ENCODE measurements at places on chromosomes 6 and 20.

DNA sequence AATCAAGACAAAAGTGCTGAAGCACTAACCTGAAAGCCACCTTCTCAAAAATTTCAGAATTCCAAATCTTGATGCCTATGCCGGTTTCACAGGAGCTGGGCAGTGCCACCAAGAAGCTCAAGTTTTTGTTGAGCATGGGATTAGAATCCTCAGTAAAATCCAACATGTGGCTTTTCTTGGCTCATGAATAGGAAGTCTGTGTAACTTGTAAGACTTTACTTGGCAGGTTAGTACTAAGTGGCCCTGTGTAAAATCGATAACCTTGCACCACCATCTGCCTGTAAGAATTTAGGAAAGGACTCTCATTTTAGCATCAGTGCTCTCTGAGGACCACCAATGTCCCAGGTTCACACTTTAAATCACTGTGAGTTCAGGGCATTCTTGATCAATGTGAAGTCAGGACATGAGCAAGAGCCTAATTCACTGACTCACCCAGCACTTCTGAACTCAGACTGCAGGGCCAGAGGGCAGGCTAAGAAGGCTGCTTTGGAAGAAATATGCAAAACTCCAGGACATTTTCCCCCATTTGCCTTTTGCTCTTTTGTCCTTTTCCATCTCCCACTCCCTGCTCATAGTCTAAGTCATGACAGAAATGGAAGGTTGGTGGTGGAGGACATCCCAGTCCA is 113.2 kb downstream of the EDN1 start:
- no peak for DNase-seq

GRCh38 chr6:106870824-106871717 is 103.5 kb downstream of the CD24 start:
- no peak for DNase-seq

GRCh38 chr20:10595985-10596384 is 77.8 kb downstream of the JAG1 start:
- DNase-seq = no peak

DNA sequence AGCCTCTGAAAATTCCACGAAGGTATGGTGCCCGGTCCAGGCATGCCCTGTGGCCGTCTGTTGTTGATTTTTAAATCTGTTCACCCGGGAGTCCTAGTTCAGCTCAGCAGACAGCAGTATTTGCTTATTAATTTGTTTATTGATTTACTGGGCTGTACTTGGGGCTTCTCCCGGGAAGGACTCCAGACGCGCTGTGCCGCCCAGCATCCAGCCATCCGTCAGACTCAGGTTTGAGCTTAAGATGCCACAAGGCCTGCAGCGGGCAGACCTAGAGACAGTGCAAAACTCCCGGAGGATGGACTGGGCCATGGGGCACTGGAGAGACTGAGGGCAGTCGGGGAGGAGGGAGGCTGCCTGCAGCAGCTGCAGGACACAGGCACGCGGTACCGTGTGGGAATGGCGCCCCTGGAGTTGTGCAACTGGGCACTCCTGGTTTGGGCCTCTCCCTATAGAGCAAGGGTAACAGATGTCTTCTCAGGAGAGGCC is 17.3 kb upstream of the CCDC167 start:
- DNase-seq = no peak

DNA sequence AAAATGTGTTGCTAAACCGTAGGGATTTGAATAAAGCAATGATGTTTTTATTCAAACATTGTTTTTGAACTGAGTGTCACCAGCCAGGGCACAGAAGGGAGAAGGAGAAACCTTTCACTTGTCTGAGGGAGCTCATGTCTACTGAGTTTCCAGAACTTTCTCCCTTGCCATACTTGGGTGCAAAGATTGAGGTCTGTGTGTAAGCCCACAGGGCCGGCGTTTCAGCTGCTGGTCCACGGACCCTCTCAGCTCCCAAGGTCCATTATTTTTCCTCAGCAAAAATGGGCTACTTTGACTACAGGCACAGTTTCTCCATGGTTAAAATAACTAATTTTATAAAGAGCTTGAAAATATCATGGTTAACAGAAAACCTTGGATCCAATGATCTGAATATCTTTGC is 32.6 kb downstream of the PSMG4 start:
- no peak for DNase-seq

DNA sequence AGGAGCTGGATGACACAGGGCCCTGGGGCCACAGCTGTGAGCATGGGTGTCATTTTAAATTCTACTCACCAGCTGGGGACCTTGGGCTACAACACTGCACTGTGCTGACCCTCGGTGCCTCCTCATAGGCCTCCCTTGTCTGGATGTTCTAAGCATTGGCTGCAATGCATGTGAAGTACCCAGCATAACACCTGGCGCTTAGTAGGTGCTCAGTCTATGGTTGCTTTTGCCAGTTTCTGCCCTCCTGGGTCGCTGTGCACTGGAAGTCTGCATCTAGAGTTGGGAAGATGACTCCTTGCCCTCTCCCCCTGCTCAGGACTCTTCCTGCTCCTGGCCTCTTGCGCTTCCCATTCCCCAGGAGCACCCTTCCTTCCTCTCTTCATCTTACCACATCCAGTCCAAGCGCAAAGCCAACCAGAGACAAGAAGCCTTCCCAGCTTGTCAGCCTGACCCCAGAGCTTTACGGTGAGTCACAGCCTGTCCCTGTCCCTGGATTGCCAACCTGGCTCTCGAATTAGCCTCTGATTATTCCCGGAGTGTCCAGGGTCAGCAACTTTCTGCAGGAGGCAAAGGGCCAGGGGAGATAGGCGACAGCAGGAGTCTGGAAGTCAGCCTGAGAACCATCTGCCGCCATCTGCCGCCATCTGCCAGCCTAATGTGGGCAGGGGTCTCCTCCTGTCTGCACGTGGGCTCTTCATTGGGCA is 8.8 kb downstream of the SLC13A3 start:
- DNase-seq = no peak

DNA sequence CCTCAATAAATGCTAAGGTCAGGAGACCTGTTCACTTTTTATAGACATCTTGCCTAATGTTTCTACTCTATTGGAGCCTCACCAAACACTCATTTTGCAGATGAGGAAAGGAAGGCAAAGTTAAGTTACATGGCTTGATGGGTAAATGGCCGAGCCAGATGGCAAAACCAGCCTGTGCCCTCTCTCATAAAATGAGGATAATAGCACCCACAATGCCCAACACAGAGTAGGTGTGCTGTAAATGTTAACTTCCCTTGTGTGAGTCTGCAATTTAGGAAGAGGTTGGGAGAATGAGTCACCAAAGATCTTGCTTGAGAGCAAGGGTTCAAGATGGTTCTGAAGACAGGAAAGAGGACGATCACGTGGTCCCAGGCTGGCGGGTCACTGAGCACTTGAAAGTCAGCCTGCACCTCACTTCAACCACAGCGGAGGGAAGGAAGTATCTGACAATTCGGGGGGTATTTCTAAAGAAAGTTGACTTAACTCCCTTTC is 3.3 kb downstream of the KCNK5 start:
- DNase-seq = no peak

DNA sequence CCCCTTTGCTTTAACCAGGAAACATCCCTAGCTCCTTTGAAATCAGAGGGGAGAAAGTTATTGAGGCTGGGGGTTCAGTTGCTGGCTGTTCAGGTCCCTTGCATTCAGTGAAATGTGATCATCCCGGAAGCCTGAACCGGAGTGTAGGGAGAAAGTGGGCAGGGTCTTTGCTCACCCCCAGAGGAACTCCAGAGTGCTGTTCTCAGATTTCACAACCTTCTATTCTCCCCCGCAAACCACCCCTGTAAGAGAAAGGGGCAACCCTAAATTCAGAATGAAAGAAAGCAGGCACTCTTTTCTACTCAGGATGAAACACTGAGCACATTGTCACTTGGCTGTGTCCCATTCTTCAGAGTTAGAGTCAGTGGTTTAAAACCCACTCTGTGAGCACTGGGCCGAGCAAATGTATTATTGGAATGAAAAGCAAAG is 139.8 kb downstream of the KHDC1L start:
- DNase-seq = peak; percentile 18

DNA sequence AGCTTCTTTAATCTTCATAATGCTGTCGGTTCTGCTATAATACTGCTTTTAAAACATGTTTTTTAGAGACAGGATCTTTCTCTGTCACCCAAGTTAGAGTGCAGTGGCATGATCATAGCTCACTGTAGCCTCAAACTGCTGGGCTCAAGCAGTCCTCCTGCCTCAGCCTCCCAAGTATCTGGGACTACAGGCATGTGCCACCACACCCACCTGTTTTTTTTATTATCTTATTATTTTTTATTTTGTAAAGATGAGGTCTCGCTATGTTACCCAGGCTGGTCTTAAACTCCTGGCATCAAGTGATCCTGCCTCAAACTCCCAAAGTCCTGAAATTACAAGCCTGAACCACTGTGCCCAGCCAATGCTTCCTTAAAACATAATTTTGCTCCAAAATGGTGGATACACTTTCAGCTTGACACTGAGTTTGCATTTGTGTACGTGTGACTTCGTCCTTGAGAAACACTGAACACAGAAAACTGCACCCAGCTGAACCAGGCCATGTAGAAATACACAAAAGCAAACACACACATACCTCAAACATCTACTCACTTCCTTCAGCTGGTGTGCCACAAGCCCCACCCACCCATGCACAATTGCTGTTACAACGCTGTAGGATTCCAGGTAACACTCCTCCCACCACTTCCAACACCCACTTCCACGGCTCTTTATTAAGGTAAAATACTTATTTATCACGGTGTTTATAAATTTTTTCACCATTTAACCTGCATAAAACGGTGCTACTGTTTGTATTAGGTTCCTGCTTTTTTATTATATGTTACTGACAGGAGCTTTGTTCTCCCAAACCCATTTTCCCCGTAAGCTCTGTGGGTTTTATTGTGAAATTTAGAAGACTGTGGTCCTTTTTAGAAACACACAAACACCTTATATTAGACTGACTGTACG is 109.1 kb downstream of the TSHZ2 start:
- DNase-seq = no peak

GRCh38 chr20:36861875-36862801 is 13.8 kb upstream of the TLDC2 start:
- DNase-seq = peak; percentile 95

GRCh38 chr6:169997930-169998218 is 246.5 kb downstream of the ERMARD start:
- DNase-seq = no peak

DNA sequence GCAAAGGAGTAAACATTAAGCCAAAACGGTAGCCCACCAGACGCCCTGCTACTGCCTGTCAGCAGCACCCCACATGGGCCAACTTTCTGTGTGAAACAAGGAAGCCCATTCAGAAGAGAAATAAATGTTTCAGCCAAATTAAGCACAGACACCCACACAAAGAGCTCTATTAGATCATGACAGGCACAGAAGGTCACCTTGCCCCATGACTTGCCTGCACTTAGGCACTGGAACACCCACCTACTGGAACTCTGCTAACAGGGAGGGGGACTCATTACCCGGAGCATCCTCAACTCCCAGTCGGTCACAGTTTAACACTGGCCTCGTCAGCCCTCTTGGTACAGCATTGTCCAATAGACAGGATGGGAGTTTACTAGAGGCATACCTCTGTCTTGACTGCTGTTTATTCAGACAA is 31.8 kb downstream of the GFOD1 start:
- no peak for DNase-seq

DNA sequence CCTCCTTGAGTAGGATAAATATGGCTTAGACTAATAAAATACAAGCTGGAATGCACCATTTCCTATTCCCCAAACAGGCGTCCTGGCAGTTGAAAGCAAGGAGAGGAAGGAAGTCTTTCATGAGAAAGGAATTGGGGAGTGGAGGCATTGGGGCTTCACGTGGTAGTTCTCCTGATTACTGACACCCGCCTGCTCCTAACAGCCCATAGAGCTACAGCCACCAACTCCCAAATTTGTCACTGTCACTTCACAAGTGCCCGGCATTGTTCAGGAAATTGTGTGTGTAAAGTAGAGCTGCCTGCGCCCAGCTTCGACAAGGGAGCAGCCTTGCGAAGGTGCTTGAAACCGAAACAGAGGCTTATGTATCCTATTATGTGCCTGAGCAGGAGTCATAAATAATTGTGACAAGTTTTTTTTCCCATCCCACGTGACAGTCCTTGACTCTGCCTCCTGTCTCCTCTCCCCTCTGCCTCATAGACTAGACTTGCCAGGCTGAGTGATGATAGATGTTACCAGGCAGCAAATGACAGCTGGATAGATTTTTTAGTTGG is 301.7 kb upstream of the ZFP64 start:
- DNase-seq = peak; percentile 3

- no peak for DNase-seq
These were observed 16.4 kb downstream of the TOMM34 start for GRCh38 chr20:44943828-44944227.

- DNase-seq = peak; percentile 55
These were observed 423.1 kb downstream of the MAFB start for GRCh38 chr20:40265825-40266533.

- DNase-seq = no peak
These were observed 26.3 kb downstream of the MAPK14 start for GRCh38 chr6:36053878-36054277.

GRCh38 chr20:24212494-24212893 is 223.9 kb upstream of the GGTLC1 start:
- no peak for DNase-seq

- no peak for DNase-seq
These were observed 384.4 kb downstream of the BMP2 start for GRCh38 chr20:7151676-7152470.

GRCh38 chr20:53922901-53923314 is 147.5 kb downstream of the BCAS1 start:
- no peak for DNase-seq

DNA sequence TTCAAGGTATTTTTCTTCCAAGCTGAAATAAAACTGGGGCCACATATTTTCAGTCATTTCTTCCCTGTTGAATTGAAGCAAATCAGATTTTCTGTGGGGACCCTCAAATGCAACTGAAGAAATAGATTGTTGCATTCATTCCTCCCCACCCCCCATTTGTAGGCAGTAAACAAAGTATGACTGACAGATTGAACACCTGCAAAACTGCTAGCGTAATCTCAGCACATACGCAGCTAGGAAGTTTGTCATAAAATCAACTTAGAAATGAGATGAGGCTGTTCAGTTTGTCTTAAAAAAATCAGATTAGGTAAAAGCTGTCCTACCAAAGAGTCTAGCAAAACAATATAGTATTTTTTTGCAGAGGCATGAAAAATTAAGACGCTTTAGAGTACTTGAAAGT is 8.9 kb downstream of the GZF1 start:
- DNase-seq = no peak

DNA sequence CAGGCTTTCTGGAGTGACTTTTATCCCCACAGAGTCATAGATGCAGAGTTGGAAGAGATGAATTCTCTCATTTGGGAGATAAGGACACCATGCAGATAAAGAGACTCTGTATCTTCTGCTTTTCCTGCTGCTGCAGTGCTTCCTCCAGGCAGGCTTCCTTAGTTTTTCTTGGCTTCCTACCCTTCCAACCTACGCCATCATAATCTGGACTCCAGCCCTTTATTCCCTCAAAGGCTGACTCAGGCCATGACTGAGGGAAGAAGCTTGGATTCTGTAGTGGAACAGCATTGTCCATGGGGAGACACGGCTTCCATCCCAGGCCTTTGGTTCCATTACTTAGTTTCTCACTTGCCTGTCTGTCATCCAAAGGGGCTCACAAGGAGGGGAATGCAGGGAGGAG is 6.5 kb upstream of the RNF24 start:
- DNase-seq = no peak

- DNase-seq = peak; percentile 89
These were observed at the start of gene LY86 for GRCh38 chr6:6588064-6588923. Gene LY86, plus strand, starts transcription at chr6:6588720. Its CDS starts 15 bp downstream, at chr6:6588735.

All from tongue (tissue), 3 donors.